Naive B cell (primary cell): ENCODE measurements at places on chromosomes 7 and 10.

- no peak for DNase-seq
These were observed 10.0 kb downstream of the WNT2 start for GRCh38 chr7:117312593-117313580.

- DNase-seq = no peak
These were observed 992.7 kb upstream of the MBL2 start for GRCh38 chr10:53765311-53765710.

DNA sequence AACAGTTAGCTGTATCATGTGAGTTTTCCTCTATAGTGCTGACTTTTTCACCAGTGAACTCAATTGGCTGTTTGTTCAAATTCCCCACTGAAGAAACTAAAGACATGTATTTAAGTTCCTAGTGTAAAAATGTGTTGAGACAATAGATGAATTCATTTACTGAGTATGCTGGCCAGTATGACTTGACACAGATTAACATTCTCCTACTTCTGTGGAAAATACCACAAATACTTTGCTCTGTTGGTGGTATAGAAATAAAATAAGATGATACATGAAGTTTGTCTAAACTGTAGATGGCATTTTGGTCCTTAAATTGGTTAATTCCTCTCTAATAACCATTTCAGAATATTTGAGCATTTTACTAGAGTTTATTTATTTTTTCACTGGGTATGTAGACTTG is 227.7 kb upstream of the TEX47 start:
- DNase-seq = no peak

- DNase-seq = no peak
These were observed 13.2 kb upstream of the UTF1 start for GRCh38 chr10:133216776-133217175.

GRCh38 chr7:94129443-94130140 is 125.4 kb upstream of the BET1 start:
- no peak for DNase-seq

DNA sequence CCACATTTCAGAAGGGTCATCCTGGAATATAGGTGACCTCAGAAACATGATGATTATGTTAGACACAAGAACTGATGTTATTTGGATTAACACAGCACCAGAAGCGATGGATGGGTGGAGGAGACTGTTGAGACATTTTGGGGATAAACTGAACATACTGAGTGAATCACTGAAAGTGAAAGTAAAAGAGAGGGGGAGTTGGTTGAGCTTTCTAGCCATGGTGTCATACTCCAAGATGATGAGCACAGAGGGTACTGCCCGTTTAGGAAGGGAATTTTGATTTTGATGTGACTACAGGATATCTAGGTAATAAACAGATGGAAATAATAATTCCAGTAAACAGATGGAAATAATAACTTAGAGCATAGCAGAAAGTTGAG is 248.0 kb upstream of the NPY start:
- no peak for DNase-seq

- no peak for DNase-seq
These were observed 490.9 kb downstream of the ZWINT start for GRCh38 chr10:55870186-55870585.

DNA sequence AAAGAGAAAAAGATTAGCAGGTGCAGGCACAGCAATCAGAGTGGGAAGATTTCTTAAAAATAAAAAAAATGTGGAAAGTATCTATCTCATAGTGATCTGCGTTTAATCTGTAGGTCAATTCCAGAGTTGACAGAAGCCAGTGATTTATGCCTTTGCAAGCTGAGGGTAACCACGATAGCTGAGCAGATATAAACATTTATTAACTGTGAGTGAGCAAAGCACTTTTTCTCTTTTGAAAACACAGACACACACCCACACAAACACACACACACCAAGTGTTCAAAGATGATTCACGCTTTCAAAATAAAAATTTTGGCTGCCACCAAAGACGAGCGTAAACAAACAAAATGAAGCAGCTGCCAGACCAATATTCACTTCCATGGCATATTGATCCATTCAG is 243.2 kb upstream of the SLC26A5 start:
- no peak for DNase-seq

DNA sequence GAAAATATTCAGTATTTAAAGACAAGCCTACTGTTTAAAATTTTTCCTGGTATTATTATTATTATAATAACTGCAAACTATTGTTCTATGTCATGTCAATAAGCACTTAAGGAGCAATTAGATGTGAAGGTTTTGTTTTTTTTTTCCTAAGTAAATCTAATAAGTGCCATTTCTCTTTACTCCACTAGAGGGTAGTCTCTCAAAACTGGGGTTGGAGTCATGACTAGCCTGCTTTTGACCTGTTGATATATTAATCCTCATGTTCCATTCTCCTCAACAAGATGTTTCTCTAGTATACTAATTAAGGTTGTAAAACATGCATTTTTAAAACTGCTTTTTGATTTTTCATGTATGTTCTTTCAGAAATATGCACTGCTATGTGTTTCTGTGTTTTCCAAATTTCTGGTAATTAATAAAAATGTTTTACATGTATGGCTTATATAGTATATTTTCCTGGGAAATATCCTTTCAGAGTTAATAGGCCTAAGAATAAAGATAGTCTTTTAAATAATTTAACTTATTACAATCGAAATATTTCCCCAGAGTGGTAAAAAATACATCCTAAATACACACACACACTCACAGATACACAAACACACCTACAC is 1.0 kb upstream of the LRRN3 start:
- DNase-seq = peak; percentile 18

DNA sequence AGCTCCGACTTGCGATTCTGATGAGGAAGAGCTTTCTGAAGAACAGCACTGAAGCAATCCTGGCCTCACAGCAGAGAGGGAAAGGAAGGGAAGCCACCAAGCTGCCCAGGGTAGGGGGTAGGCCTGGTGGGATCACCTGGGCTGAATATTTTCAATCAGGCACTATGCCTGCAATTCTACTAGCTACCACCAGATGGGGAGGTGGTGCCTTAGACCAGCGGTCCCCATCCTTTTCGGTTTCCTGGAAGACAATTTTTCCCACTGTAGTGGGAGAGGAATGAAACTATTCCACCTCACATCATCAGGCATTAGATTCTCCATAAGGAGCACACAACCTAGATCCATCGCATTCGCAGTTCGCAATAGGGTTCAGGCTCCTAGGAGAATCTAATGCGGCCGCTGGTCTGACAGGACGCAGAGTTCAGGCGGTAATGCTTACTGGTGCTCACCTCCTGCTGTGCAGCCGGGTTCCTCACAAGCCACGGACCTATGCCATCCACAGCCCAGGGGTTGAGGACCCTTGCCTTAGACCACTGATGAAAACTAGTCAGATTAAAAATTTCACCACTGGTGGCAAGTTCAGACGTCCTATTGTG is 2.7 kb downstream of the LRRC20 start:
- DNase-seq = no peak
